SK-N-DZ (cell line): ENCODE measurements at places on chromosomes 16 and 17.

DNA sequence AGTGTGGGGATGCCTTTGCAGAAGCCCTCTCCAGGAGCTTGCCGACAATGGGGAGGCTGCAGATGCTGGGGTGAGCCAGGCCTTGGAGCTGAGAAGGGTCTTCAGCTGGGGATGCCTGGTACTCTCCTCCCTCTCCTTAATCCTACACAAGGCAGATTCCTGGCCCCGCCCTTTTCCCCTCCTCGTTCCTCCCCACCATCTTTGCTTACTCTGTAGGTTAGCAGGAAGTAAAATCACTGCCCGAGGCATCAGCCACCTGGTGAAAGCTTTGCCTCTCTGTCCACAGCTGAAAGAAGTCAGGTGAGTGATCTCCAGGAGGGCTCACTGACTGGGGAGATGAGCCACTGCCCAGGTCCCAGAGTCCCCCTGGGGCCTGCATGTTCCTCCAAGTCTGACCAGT is 38.7 kb downstream of the NLRC5 start:
- no peak for DNase-seq

DNA sequence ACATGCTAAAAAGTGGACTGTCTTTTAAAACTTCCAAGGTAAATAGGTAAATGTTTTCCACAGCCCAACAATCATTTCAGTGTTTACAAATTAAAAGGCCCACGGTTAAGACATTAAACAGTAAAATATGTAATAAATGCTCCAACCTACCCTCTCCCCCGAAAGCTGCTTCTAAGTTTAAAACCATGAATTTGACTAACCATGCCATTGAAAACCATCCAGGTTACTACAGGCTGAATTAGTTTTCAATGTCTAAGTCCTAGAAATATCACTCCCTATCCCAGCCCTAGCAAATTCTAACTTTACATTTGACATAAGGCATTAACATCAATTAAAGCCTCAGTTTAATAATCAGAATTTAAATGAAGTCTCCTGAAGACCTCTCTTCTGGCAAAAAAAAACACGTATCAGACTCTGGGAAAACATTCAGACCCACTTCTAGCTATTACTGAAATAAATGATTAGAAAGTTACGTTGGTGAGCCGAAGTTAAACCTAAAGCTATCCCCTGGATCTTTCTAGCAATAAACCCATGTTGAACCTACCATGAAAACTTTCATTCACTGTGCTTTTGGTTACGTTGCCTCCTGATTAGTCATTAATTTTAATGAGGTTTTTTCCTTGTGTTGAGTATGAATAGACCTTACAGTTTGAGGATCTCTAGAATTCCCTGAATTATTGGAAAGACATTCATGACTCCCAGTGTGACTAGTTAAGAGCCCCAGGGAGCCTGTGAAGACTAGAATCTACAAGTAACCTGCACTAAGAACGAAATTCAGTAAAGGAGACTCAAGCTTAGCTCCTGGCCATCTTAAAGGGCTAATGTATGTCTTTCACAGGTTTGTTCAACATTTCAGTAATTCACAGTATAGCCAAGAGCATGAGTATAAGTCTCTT is 1.7 kb upstream of the POLG2 start:
- DNase-seq: no peak

- DNase-seq: no peak
These were observed 48.6 kb downstream of the FOXL1 start for GRCh38 chr16:86626966-86627365.

GRCh38 chr17:5610956-5611355 is 26.6 kb upstream of the NLRP1 start:
- DNase-seq: no peak

GRCh38 chr16:53695070-53695469 is 8.6 kb downstream of the RPGRIP1L start:
- DNase-seq: no peak

GRCh38 chr16:5681966-5682365 is 584.4 kb upstream of the EEF2KMT start:
- no peak for DNase-seq

GRCh38 chr17:21034340-21035235 is 8.2 kb downstream of the USP22 start:
- no peak for DNase-seq

GRCh38 chr16:59326955-59327354 is 592.8 kb upstream of the GOT2 start:
- DNase-seq: no peak

GRCh38 chr16:13463619-13464018 is 456.3 kb upstream of the ERCC4 start:
- no peak for DNase-seq

- no peak for DNase-seq
These were observed 104.3 kb downstream of the N4BP1 start for GRCh38 chr16:48505705-48506104.

- DNase-seq: no peak
These were observed 11.8 kb downstream of the SREBF1 start for GRCh38 chr17:17824783-17825614.

DNA sequence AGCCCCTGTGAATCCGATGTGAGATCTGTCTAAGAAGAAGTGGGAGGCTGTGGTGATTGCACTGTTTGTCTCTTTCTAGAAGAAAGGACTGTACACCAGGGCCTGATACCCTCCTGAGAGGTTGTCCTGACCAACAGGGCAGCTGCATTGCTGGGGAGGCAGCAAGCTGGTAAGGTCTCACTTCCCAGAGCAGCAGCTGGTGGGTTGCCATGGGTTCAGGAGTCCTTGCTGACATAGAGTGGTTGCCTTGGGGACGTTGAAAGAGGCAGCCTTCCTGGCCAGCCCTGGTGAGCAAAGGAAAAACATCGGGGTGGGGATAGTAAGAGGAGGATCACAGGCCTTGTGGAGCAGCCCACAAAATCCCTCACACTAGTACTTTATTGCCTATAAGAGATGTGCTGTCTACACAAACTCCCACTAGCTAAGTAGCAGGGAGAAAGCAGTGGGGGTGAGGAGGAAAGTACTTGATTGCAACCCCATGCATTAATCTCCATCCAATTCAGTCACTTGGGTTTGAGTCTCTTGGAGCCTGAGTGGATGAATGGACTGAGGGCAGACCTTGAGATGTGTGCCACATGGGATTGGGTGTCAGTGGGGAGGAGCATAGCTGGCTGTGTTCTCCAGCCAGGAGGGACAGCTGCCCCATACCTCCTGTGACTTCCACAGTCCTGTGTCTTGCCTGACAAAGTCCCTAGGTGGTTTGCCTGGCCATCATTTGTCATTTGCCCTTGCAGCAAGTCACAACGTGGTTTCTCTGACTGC is 143.8 kb upstream of the RPL38 start:
- DNase-seq: no peak

DNA sequence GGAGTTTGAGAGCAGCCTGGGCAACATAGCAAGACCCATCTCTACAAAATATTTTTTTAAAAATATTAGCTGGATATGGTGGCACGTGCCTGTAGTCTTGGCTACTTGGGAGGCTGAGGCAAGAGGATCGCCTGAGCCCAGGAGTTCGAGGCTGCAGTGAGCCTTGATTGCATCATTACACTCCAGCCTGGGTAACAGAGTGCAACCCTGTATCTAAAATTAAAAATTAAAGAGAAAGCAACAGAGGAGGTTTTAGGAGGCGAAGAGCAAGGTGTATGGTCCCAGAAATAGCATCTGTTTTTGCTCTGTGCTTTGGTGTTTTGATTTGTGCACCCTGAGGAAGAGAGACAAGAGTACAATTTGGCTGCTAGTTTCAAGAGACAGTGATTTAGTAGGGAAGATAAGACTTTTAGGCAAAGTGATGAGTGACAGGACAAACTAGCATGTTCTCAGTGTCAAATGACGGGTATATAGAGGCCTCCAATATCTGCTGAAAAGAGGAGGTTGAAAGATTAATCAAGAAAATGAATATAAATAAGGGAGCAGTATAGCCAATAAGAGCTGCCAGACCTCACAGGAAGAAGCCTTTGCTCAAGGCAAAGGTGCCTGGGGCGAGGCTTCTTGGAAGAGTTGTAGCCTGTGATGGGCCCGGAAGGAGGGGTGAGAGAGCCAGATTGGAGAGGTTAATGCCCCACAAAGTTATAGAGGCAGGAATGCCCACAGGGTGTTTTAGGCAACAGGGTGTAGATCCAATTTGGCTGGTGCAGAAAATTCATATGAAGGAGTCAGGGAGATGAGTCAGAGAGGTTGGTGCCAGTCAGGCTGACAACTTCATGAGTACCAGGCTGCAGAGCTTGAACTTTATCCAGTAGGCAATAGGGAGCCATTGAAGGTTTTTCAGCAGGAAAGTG is 11.4 kb downstream of the HLF start:
- no peak for DNase-seq

DNA sequence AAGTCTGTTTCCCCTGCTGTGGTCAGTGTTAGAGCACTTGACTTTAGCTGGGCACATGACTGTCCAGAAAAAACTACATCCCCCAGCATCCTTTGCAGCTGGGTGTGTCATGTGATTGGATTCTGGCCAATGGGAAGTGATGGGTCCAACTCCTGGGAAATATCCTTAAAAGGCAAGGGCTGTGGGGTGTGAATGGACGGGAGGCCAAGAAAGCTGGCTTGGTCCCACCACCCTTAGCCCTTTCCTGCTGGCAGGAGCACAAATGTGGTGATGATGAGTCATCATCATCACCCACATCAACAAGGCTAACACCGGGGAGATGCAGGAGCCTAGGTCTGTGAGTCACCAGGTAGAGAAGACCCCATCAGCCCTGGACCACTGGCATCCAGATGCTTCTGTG is 341.7 kb downstream of the C16orf95 start:
- DNase-seq: peak; percentile 15

GRCh38 chr16:68257251-68257905 is 6.9 kb upstream of the SLC7A6 start:
- DNase-seq: no peak

GRCh38 chr16:23469814-23470213 is 16.8 kb upstream of the COG7 start:
- DNase-seq: no peak

DNA sequence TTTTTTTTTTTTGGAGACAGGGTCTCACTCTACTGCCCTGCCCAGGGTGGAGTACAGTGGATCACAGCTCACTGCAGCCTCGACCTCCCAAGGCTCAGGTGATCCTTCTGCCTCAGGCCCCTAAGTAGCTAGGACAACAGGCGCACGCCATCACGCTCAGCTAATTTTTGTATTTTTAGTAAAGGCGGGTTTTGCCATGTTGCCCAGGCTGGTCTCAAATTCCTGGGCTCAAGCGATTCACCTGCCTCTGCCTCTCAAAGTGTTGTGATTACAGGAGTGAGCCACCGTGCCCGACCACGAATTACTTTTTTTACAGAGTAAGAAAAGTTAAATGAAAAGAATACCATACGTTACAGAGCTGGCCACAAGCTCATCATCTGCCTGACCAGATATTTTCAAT is 38.9 kb downstream of the AKAP10 start:
- DNase-seq: no peak

DNA sequence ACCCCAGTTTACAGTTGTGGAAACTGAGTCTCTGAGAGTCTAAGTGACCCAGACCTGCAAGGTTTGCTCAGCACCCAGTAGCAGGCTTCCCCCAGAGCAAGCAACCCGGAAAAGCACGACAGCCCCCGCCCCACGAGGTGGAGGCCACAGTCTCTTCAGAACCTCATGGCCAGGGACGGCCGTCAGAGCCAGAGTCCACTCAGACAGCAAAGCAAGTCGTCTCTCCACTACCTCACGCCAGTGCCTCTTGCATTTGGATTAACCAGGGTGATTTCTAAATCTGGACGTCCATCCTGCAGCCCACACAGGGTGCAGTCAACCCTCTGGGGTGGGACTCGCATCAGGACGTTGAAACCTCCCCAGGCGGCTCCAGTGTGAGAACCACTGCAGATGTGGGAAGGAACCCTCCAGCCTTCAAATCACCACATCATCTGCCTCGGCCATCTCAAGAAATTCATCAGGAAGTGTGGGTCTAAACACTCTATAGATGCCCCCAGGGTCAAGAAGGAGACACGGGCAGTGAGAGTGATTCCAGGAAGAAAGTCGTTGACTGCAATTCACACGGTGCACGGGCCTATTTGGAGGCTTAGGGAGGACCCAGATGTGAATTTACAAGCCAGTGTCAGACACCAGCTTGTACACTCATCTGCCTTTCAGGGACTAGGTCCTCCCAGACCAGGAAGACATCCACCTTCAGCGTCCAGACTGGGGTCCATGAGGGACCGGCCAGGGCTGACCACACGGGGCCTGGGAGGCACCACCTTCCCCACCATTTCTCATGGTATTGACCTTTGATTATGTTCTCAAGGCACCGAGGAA is 20.2 kb upstream of the RBFOX3 start:
- DNase-seq: no peak

- no peak for DNase-seq
These were observed 148.4 kb downstream of the RPTOR start for GRCh38 chr17:80692931-80693467.

DNA sequence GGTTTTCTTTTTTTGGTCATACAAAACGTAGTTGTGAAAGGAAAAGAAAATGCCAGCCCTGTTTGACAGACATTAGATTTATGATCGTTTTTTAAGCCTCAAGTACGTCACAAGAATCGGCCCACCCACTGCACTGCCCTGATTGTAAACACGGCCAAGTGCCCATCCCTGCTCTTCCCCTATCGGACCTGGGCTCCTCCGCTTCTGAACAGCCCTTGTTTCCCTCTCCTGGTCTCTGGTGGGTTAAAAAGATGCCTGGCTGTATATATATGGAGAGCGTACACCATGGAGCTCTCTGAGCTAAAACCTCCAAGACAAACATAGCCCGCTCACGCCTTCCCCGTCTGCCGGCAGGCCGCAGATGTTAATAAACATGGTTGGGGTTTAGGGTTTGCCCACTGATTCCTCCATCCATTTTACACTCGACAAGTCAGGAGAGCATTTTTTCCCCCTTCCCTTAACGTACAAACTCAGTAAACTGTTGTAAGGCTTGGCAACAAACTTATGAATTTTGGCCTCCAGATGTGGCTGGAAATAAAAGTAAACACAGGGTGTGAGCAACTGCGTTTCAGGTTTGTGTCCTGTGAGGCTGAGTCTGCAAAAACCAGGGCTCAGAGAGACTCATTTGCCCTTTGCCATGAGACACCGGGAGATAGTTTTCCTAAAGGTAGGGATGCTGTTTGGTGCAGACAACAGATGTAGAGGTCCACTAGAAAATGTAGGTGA is 325.9 kb downstream of the SOX9 start:
- no peak for DNase-seq
